ENCODE measurements at places on chromosomes 7 and 10.
A peak's percentile ranks its signal among the peaks of the same experiment; 100 is the strongest.

DNA sequence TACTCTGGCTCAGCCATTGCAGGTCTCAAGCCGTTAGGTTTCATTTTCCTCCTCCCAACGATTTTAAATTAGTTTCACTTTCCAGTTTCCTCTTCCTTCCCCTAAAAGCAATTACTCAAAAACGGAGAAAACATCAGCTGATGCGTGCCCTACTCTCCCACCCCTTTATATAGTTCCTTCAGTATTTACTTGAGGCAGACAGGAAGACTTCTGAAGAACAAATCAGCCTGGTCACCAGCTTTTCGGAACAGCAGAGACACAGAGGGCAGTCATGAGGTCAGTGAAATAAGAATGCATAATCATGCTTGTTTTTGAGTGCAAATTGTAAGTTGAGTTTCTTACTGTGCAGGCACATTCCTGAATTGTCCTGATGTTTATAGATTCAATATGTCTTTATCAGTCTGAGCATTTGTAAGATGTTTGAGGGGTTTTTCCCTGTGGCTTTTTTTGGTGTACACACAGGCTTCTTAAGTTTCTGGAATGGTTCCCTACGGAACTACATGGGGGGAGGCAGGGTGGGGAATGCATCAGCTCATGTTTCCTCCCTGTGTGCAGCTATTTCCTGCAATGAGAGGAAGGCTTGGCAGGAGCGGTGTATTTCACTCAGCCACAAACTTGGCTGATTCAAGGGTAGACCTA lies at the start of gene IFIT3:
TSS of gene IFIT3 (plus strand) at position 195 of the 639 bp plus-strand sequence. CDS start at position 272, 77 bp downstream.
- DNase-seq: no peak

DNA sequence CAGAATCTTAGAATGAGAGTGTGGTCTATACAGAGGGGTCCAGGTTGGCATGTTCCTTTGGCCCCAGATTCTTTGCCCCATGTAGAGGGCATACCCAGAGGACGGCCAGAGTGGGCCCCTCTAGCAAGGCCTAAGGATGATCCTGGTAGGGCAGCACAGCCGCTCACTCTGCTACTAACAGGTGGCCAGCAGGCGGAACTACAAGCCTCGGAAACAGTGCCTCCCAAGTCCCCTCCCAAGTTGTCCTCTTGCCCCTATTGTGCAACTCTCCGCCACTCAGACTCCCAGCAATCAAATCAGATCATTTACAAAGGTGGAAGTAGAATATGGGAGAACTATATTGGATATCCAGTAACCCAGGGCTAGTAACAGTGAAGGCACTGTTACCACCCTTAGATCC lies 107.4 kb downstream of the STRA8 start:
- no peak for DNase-seq

- DNase-seq: no peak
These were observed 43.8 kb downstream of the PTPN12 start for GRCh38 chr7:77580762-77581350.

- DNase-seq: no peak
These were observed 3.8 kb downstream of the GRM3 start for GRCh38 chr7:86647385-86648094.

DNA sequence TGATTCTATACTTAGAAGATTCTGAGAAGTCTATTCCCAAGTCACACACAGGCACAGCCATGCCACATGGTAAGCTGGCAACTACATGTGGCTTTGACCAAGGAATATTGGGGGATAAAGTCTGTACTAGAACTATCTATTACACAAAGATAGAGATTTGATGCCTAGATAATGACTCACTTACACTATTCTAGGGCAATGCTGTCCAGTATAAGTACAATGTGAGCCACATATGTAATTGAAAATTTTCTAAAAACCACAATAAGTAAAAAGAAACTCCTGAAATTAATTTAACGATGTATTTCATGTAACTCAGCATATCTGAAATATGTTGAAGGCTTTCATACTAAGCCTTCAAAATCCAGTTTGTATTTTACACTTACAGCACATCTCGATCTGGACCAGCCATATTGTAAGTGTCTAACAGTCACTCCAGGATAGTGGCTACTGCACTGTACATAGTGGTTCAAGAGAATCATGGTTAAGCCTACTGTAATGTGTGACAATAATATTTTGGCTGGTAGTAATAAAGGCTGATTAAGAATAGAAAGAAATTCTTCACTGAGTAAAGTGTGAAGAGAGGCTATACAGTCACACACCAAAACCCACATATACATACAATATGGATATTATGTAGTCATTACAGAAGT lies 62.8 kb downstream of the RTKN2 start:
- no peak for DNase-seq

DNA sequence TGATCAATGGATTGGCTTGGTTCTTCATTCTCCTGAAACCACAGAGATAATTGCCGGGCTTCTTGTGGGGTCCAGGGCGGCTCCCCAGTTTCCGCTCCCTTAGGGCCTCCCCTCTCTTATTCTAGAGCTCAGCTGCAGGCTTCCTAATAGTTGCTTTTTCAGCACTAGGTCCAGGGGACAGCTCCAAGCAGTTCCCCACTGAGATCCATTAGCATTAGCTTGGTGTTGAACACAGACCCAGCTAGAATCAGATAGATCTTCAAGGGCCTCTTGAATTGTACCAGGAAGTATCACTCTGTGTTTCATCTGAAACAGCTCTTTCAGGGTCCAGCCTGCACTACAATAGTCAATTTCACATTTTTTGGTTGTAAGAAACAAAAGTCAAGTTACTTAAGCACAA lies 238.7 kb downstream of the SEC23IP start:
- DNase-seq: no peak

- DNase-seq: no peak
These were observed 1.4 kb downstream of the APBB1IP start for GRCh38 chr10:26439406-26440087.

DNA sequence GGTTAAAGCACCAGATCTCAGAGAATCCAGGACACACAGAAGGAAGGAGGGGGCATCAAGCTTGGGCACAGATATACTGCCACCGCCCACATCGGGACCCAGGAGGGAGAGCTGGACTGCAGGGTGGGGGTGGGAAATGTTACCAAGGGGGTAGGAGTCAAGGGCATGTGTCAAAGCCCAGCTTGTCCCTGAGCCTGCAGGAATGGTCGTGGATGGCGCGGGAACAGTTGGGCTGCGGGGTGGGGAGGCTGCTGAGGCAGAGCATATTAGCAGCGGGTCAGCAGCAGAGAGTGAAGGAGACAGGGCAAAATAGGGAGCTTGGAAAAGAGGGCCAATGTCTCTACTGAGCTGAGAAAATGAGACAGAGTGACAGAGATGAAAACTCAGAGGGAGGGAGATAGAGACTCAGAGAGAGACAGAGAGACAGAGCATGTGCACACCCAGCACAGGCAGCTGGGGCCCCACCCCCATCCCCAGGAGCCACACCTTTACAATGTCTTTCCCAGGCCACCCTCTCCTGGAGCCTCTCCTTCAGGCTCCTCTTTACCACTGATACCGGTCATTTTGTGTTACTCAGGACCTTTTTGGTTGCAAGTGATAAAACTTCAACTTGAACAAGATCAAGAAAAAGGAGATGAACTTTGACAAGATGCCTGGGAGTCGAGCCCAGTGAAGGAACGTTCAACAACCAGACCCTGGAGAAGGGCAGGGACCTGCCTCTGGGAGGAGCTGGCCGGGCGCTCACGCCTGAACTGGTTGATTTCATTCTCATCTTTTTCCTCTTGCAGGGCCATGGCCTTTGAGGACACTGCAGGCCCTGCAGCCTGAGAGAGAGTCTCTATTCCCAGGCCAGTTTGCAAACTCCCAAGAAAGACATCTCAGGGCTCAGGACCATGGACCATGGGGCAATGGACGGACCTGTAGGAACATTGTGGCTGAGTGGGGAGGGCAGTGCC lies 50.0 kb downstream of the AOC1 start:
- DNase-seq: no peak

DNA sequence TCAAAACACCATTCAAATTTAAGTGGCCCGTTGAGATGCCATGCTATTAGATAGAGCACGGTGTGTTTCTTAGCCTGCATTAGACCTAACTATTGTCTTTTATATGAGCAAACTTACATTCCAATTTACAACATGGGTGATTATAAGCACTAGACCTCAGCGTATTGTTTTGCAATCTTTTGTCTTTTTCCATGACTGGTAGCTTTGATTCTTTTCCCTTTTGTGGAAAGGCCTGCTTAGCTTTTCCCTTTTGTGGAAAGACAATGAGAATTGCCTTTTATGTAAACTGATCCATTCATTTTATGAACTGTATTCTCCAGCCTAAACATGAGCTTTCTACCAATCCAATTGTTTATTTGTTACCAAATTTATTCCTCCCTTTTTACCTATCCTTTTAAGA lies 823.1 kb downstream of the CCSER2 start:
- no peak for DNase-seq

- DNase-seq: no peak
These were observed 11.5 kb upstream of the DLD start for GRCh38 chr7:107879400-107880035.

DNA sequence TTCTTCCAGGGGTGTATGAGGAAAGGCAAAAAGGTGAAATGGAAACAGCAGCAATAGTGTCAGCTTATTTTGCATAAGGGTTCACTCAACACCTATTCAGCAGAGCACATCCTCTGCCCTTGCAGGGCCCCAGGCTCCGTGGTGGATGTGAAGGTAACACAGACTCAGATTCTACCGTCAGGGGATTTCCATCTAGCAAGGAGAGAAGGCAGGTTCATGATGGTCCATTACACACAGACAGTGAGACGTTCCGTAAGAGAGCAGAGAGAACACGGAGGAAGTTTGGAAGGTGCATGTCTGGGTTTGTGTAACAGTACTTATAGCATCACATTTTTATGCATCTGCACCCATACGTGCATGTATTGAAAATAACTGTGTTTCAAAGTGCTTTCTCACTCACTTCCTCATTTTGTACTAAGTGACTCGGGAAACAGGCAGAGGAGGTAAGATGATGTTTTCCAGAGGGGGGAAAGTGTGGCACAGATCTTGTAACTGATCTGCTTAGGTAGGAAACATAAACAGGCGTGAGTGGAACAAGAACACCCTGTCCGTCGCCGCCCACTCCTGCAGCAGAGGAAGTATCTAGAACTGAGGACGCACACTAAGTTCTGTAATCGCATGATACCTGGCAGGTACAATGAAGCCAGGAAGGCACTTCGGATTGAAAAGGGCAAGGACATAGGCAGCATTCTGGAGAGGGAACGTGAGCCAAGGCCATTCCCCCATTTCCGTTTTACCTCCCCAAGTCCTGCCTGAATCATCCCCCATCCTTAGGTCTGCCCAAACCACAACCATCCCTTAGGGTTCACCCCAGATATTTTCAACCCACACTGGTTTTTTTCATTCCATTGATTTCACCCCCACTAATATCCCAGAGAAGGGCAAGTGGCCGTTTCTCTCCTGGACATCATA lies 1.0 kb upstream of the ENO4 start:
- DNase-seq: no peak

DNA sequence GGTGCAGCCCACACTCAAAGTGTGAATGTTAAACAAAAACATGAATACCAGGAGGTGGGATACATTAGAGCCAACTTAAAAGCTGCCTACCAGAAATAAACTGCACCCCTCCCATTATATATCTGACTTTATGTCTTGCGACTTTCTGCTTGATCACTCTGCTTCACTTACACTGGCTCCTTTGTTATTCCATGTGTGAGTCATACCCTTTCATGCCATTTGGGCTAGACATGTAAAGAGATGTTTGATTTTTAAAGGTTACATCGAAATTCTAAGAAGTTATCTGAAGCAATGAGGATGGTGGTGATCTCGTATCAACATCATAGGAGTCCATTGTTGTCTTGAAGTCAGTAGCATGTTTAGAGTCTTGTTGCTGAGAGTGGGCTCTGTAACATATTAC lies 31.6 kb upstream of the ETV1 start:
- no peak for DNase-seq

GRCh38 chr7:115721293-115722217 lies 309.0 kb downstream of the TFEC start:
- no peak for DNase-seq

DNA sequence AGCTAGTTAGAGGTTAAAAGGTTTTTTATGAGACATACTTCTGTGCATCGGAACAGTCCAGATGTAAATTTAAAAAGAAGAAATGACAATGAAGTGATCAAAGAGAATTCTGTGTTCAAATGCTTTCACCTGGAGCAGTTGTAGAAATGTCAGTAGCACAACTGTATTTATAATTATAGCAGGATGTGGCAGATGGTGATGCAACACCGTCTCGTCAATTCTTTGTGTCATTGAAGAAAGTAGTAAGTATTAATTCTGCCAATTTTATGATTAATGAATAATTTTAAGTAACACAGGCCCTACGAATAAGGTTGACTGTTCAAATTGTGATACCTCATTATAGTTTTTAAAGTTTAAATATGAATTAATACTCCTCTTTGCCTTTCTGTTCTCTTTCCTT lies 171.1 kb downstream of the ADK start:
- DNase-seq: no peak

DNA sequence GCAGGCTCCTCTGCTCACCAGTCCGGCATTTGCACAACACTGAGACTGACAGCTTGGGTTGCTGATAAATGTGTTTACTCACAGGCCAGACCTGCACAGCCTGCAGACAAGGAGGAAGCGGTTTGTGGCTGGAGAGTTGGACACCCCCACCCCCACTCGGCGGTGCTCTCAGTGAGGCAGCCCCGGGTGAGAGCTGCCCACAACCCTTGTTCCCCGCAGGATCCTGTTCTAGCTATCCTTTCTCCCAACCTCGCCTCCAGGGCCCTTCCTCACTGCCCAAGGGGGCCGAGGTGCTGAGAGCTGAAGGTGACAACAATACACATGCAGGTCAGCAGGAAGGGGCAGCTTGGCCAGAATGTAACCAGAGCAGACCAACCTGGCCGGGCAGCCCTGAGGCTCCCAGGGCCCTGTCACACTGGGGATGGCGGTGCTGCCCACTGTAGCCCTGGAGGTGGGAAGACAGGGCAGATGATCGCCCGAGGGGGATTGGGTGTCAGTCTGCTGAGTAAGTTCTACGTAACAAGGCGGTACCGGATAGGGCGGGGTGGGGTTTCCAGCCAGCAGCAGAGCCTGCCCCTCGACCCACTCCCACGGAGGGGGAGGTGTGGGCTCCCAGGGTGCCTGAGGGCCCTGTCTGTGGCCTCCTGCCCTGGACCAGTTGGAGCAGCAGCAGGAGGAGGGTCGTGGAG lies 2.1 kb upstream of the ADAM8 start:
- peak; percentile 96 for DNase-seq

DNA sequence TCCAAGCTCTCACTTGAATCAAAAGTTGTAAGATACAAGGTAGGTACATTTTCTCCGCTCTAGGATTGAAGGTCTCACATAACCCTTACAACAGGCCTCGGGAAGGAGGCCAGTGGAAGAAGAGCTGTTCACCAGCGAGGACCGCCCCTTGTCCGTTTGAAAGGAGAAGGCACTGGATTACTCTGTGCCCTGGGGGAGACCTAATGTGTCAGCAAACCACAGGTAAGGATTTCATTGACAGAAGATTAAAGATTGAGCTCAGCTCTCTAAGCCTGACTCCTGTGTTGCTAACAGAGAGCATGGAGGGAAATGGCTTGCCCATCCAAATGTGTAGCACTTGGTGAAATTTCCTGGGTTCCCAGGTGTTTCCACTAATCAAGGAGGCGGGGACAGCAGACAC lies 81.2 kb downstream of the SLC16A9 start:
- DNase-seq: no peak

DNA sequence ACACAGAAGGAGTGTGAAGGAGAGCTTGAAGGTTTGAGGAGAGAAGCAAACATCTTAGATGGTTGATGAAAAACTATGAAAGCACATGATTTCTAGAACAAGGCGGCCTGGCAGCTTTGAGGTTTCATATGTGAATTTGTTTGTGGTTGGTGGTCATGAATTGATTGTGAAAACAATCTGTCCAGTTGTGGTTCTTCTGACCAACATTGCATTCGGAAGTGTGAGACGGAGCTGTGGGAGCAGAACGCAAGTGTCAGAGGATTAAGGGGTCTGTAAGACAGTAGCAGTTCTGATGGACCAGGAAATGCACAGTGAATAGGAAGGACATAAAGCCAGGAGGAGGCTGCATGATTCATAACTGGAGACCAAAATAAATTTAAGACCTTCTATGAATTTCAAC lies 594.6 kb downstream of the NXPH1 start:
- DNase-seq: no peak
